Smooth muscle cell of bladder (primary cell): ENCODE measurements at places on chromosomes 7 and 10. TPM values are rescaled to one million over a fixed set of nuclear protein-coding genes. Genes with fewer than 3 reads are reported as not detected.

NYAP1 gene
- 0.14 and 0.74 TPM in 2 replicates for total RNA-seq

CUTC gene
- total RNA-seq: 24.6 and 35.7 TPM in 2 replicates

XPNPEP1 gene
- total RNA-seq: 149 and 184 TPM in 2 replicates

C7orf33 gene
- not detected in 2 replicates for total RNA-seq

KNDC1 gene
- 0.57 and 1.3 TPM in 2 replicates for total RNA-seq

GIMAP6 gene
- 0.14 and 0.18 TPM in 2 replicates for total RNA-seq

GHRHR gene
- total RNA-seq: not detected in 2 replicates

CYP2W1 gene
- total RNA-seq: 0.09 and 0.14 TPM in 2 replicates

CPEB3 gene
- total RNA-seq: 0.43 and 0.55 TPM in 2 replicates

SVIL gene
- 47.6 and 83.6 TPM in 2 replicates for total RNA-seq

TRIM50 gene
- total RNA-seq: not detected in 2 replicates

GIMAP4 gene
- 0.28 TPM in 1 of 2 replicates, not detected in the other for total RNA-seq

OR2A7 gene
- 0.09 and 0.14 TPM in 2 replicates for total RNA-seq

HOXA11 gene
- total RNA-seq: 8.5 and 9.6 TPM in 2 replicates

RPS24 gene
- 3,143 and 3,273 TPM in 2 replicates for total RNA-seq

ARHGAP21 gene
- 66.1 and 71.1 TPM in 2 replicates for total RNA-seq

PCDH15 gene
- under 0.01 and 0.09 TPM in 2 replicates for total RNA-seq

EPHA1 gene
- 0.09 and 0.14 TPM in 2 replicates for total RNA-seq

HYAL4 gene
- not detected in 2 replicates for total RNA-seq

IFIT2 gene
- total RNA-seq: 3.0 and 3.1 TPM in 2 replicates

MOGAT3 gene
- total RNA-seq: not detected in 2 replicates

IL15RA gene
- total RNA-seq: 4.4 and 12.2 TPM in 2 replicates

HMX2 gene
- total RNA-seq: not detected in 2 replicates

CLDN4 gene
- total RNA-seq: 0.14 and 1.5 TPM in 2 replicates

PVRIG gene
- total RNA-seq: not detected in 2 replicates

CELF2 gene
- 4.0 and 6.5 TPM in 2 replicates for total RNA-seq

THAP5 gene
- total RNA-seq: 20.5 and 21.3 TPM in 2 replicates

SPDYE5 gene
- total RNA-seq: not detected in 2 replicates

SCIN gene
- total RNA-seq: 0.43 and 3.3 TPM in 2 replicates

NEUROD6 gene
- total RNA-seq: not detected in 2 replicates

PAPOLB gene
- 0.09 and 0.14 TPM in 2 replicates for total RNA-seq

TAS2R5 gene
- 0.57 and 0.92 TPM in 2 replicates for total RNA-seq

TUBGCP2 gene
- total RNA-seq: 53.9 and 61.8 TPM in 2 replicates

RAPGEF5 gene
- total RNA-seq: 1.1 and 2.4 TPM in 2 replicates

PWWP2B gene
- total RNA-seq: 6.4 and 8.3 TPM in 2 replicates

SPDYE8 gene
- not detected in 2 replicates for total RNA-seq

SFR1 gene
- total RNA-seq: 4.8 and 6.1 TPM in 2 replicates

PTPRN2 gene
- 0.71 and 0.74 TPM in 2 replicates for total RNA-seq
